GM13976 (cell line): ENCODE measurements at places on chromosomes 1 and 21.
A peak's percentile ranks its signal among the peaks of the same experiment; 100 is the strongest.

- no peak for DNase-seq
Measured at GRCh38 chr1:204716660-204717059, 31.1 kb upstream of the LRRN2 start.

DNA sequence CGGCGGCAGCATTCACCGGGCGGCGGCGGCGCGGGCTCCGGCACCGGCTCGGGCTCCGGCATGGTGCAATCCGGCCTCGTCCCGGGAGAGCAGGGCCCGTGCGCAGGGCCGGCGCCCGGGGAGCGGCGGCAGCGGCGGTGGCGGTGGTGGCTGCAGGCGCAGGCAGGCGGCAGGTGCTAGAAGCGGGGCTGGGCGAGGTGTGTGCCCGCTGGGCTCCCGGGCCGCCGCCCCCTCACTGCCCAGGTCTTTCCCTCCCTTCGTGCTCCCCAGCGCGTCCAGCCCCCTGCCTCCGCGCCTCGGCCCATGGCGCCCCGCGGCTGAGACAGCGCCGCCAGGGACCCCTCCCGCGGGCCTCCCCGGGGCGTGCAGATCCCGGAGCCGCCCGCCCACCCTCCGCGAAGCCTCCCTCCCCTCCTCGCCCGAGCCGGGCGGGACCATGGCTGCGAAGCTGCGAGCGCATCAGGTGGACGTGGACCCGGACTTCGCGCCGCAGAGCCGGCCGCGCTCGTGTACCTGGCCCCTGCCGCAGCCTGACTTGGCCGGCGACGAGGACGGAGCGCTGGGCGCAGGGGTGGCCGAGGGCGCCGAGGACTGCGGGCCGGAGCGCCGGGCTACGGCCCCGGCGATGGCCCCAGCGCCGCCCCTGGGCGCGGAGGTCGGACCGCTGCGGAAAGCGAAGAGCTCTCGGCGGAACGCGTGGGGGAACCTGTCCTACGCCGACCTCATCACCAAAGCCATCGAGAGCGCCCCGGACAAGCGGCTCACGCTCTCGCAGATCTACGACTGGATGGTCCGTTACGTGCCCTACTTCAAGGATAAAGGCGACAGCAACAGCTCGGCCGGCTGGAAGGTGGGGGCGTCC, 492 bp downstream of the FOXO6 start:
- DNase-seq = peak; percentile 71

- DNase-seq = no peak
Measured at GRCh38 chr1:214213136-214213535, 67.8 kb upstream of the SMYD2 start.

- DNase-seq = no peak
Measured at GRCh38 chr21:44756423-44757185, 45.0 kb downstream of the UBE2G2 start.

DNA sequence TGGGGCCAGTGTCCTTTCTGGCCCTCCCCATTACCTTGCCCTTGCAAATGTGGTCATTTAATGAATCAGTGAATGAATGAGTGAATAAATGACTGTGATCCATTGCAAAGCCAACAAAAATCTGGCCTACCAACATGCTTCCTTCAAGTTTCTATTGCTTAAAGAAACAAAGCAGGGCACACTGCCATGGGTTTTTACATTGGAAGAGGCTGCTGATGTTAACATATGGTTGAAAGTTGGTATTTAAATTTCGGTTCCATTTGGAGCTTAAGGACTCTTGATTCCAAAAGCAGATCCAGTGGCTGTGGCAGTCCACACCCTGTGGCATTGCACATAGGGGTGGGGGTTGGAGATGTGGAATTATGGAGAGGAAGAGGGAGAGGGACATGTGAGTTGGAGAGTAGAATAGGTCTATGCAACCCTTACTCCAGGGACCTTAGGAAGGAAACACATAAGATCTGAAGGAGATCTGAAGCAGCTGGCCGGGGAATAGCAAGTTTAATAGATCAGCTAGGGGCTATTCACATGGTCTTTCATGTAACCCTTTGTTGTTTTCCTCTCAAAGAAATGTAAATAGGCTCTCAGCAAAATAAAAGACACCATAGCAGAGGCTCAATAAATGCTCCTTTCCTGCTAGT, 7.2 kb downstream of the ABCA4 start:
- no peak for DNase-seq

DNA sequence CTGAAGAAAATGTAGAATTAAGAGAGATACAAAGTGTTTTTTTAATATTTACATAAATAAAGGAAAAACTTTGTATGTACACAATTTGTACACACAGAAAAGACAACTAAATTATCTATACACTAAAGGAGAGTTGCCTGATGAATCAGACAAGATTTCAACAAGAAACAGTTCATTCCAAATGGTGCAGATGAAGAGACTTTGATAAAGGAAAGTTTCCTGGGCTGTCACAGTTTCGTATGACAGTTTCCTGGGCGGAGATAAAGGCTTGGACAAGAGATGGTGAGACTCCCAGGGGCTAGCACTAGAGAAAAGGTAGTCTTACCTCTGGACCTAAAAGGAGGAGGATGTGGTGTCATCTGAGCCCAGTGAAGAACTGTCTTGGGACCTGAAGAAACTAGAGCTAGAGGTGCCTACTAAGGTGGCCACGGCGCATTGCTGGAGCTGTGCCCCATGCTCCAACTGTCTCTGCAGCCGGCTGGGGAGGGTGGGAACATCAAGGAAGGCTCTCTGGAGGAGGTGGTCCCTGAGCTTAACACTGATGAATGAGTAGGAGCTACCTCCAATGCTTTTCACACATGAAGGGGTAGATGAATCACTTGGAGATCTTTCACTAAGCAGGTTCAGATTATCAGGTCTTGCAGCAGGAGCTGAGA, 32.2 kb downstream of the ETS2 start:
- no peak for DNase-seq

- no peak for DNase-seq
Measured at GRCh38 chr1:61213245-61214011, 131.1 kb downstream of the NFIA start.

GRCh38 chr1:214551436-214552173, at the start of gene PTPN14:
Gene PTPN14 (minus strand): TSS chr1:214551602. CDS start chr1:214464803, 86,799 bp downstream.
- peak; percentile 58 for DNase-seq

GRCh38 chr1:150596976-150597375, 17.6 kb upstream of the MCL1 start:
- DNase-seq = no peak

DNA sequence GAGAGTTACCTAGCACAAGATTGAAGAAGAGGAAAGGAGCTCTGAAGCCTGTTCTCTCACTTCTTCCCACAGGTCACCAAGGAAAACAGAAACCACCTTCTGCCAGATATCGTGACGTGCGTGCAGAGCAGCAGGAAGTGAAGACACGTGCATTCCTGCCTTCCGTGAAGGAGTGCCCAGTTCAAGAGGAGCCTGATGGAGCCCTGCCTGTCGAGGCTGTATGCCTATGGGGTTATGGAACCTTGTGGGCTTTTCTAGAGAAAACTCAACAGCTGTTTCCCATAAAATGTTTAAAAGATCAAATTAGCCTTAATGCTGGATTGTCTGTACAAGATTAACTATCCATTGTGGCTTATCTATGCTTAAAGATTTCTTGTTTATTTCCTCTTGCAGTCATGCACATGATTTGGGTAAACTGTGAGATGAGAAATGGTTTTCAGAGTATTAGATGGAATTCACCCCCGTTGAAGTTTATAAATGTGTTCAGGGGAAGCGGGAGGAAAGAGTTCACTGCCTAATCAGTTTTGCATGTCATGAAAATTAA, 27.8 kb downstream of the NTPCR start:
- DNase-seq = peak; percentile 28

GRCh38 chr1:221015159-221015790, 136.0 kb downstream of the HLX start:
- no peak for DNase-seq

DNA sequence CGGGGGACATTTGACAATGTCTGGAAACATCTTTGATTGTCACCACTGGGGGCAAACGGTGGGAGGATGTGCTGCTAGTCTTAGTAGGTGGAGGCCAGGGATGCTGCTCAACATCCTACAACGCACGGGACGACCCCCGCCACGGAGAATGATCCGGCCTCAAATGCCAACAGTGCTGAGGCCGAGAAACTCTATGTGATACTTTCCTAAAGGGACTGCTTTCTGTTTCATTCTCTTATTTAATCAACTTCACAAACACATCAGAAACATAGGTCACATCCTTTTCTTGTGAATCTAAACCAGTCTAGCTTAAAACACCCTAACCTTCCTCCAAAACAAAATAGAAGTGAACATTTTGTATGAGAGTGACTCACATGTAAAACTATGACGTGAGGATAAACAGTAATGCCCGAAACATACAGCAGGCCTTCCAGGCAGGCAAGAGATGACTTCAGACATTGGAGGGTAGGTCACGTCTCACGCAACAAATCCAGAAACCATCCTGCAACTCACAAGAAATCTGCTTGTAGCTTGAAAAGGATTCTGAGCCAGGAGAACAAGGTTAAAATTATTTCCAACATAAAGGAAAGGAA, 37.2 kb upstream of the ETS2 start:
- peak; percentile 33 for DNase-seq

DNA sequence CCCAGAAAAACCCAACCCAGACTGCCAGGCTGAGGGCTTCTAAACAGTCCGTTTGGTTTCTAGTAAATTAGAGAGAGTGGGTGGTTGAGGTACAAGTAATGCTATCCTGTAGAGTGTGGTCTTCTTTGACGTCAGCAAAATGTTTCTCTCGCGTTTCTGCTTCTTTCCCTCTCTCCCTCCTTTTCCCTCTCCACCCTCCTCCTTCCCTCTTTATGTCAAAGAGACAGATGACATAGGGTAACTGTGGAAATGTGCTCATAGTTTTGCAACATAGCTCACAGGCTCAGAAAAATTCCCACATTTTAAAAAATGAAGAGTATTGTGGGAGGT, 158.3 kb downstream of the TOMM20 start:
- peak; percentile 51 for DNase-seq

DNA sequence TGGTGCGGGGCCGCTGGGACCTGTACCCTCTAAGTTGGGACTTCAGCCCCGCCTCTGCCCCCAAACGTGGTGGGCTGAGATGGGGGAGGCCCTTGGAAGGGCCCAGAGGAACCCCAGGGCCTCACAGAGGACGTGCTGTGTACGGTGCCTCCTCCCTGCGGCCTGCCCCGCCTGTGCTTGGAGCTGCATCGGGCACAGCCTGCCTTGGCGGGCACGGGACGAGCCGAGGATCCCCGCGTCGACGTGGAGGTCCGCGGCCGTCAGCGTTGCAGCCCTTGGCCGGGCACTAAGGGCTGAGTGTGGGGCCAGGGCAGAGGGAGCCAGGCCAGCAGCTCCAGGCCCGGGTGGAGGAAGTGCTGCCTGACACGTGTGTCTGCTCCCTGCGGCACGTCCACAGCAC, 43.4 kb downstream of the PRKCZ start:
- DNase-seq = no peak

GRCh38 chr1:164876398-164877116, 317.6 kb downstream of the PBX1 start:
- DNase-seq = no peak

GRCh38 chr21:42298237-42298636, 17.0 kb downstream of the TFF3 start:
- DNase-seq = no peak

DNA sequence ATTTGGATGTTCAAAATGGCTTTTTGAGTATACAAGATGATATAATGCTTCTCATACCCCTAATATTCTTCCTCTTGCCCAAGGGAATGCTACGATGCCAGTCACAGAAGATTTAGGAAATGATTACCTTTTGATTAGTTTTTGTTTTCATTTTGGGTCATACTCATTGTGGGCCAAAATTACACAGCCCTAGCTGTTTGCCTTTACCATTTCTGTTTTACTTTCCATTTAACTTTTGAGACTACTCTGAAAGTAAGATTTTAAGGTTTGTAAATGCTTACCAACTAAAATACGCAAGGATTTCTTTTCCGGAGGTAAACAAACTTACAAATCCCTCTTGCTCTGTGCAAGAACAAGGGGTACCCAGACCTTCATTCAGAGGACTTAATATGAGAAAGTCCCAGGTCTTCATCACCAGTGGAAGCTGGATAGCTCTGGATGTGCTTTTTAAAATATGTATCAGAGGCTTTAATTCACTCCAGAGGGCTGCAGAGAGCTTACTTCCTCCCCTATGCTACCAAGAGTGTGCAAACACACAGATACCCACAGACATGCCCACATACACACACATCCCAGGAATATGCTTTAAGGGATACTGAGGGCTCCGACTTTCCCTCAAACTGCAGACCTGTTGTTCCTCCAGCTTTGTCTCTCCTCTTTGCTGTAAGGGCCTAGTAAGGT, 631.4 kb downstream of the SMYD3 start:
- no peak for DNase-seq

DNA sequence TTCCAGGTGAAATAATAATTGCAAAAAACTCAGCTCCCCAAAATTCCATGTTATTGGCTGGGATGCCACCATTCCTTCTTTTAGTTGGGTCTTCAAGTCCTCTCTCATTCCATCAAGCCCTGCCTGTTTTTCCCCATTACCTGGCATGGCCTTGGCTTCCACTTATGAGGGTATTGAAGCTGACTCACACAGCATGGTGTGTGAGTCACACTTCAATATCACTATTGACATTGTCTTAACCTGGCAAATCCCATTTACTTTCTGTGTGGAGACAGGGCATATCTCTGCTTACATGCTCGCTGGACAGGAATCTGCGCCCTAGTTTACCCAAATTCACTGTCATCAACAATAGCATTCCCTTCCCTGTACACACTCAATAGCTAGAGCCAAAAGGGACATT, 1806.8 kb downstream of the BRINP3 start:
- no peak for DNase-seq

DNA sequence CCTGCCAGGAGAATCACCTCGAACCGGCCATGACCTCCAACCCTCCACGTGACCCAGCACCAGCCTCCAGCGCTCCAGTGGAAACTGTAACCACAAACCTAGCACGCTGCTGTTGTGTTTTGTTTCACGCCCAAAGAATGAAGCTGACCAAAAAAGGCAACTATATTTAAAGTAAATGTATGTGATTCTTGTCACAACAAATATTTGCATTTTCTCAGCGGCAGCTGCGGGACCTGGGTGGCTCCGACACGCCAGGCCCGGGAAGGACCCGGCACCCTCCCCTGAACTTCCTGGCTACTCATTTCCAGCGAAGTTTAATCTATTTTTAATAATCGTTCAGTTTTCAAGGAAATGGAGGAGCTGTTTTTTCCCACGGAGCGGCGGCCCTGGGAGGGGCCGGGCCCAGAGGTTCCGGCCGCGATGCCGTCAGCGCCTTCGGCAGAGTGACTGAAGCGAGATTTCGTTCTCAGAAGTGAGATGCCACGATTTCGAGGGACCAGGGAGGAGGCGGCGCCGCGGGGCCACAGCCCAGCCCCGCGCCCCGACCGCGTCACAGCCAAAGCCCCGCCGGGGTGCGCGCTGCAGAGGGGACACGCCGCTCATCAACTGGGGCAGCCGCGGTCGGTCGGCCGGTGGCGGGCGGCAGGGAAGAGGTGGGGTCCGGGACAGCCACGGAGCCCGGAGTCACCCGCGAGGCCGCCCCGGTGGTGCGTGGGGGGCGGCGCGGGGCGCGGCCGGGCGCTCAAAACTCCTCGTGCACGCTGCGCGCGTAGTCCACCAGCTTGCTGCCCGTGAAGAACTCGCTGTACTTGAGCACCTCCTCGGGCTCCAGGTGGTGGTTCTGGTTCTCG, 3.0 kb upstream of the TNFRSF4 start:
- DNase-seq = no peak

- no peak for DNase-seq
Measured at GRCh38 chr1:31159869-31160611, 79.6 kb downstream of the NKAIN1 start.

- DNase-seq = no peak
Measured at GRCh38 chr1:53519421-53519820, 60.2 kb downstream of the DMRTB1 start.
